ENCODE measurements at places on chromosomes 12 and 14. TPM values are rescaled to one million over a fixed set of nuclear protein-coding genes. Genes with fewer than 3 reads are reported as not detected.

LBHD2 gene
- total RNA-seq, result not detected

GALC gene
- total RNA-seq, result 12.4 TPM

FAM186B gene
- total RNA-seq, result 0.11 TPM

MAGOHB gene
- total RNA-seq, result 48.1 TPM

FLRT2 gene
- total RNA-seq, result 3.0 TPM
